NCI-H460 (cell line): ENCODE measurements at places on chromosomes 11 and 22.

GRCh38 chr11:113730887-113731726 lies 25.0 kb upstream of the TMPRSS5 start:
- DNase-seq = peak; percentile 38

- peak; percentile 66 for DNase-seq
These were observed 9.6 kb upstream of the MS4A10 start for GRCh38 chr11:60775420-60775961.

DNA sequence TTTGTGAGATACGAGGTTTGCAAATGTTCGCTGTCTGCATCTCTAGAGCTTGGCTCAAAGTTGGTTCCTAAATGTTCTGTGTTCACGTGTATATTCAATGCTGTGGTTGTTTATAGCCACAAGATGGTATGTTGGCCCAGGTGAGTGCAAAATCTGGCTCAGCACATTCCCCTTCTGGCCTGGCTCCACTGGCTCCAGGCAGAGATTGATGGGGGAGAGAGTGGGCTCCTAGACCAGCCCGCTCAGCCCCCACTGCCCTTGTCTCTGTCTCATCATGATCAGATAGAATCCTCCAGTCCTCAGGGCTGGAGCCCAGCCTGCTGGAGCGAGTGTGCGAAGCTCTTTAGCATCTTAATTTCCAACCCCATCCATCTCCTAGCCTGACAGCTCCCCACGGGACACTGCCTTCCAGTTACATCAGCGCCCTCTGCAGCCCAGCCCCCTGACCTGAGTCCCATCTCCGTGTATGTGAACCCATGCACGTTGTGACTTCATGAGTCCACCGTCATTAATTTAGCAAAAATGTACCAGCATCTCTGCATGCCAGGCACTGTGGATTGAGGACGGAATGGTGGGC lies 2.0 kb downstream of the P2RX3 start:
- no peak for DNase-seq

GRCh38 chr11:82494988-82495432 lies 238.7 kb downstream of the FAM181B start:
- DNase-seq = no peak

DNA sequence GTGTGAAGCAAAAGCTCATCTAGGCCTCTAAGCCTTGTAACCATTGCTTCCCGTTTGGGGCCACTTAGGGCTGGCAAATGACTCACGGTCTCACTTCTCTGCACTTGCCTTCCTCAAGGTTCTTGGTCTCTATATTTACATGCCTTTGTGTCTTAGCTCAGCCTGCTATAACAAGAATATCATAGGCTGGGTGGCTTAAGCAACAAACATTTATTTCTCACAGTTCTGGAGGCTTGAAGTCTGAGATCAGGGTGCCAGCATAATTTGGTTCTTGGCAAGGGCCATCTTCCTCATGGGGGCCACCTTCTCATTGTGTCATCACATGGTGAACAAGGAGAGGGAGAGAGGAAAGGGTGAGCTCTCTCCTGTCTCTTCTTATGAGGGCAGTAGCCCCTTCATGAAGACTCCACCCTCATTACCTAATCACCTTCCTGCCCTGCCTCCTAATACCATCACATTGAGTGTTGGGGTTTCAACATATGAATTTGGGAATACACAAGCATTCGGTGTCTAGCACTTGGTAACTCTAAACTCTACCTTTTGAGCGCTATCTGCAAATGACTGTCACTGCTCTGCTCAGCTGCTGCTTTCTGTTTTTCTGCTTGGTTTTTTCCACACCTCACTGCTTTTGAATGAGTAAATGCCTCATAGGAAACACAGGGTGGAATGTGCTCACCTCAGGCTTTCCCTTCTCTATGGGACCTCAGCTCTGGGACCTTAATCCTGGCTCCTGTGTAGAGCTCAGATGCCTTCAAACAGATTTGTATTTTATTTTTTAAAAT lies 16.2 kb upstream of the ME3 start:
- no peak for DNase-seq

- DNase-seq = no peak
These were observed 23.0 kb downstream of the ZNF202 start for GRCh38 chr11:123718469-123718868.

DNA sequence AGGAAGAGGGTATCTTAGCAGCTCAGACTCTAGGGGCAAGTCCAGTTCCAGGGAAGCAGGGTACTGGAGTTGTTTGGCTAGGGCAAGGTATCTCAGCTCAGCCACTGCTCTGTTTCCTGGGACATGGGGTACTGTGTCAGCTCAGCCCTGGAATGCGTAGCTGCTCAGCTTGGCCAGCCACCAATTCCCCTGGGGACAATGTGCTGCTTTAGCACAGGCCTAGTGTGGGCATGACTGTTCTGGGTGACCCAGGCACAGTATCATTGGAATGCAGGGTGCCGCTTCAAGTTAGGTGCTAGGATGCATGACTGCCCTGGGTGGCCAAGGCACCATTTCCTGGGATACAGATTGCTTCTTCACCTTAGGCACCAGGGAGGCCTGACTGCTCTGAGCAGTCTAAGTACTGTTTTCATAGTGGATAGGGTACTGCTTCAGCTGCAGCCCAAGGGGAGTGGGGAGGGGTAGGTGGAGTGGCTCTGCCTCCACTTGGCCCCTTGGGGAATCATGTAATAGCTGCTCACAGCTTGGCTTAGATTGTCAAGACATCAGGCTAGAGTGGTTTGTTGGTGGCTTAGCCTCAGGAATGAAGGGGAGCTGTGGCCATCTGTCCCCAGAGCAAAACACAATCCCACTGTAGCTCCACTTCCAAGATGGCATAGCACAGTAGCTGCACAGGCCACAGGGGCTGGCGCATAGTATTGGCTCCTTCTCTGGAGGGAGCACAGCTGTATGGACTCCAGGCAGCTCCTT lies 36.0 kb downstream of the MADD start:
- DNase-seq = no peak

- no peak for DNase-seq
These were observed 5.9 kb downstream of the HBG1 start for GRCh38 chr11:5243816-5244180.

DNA sequence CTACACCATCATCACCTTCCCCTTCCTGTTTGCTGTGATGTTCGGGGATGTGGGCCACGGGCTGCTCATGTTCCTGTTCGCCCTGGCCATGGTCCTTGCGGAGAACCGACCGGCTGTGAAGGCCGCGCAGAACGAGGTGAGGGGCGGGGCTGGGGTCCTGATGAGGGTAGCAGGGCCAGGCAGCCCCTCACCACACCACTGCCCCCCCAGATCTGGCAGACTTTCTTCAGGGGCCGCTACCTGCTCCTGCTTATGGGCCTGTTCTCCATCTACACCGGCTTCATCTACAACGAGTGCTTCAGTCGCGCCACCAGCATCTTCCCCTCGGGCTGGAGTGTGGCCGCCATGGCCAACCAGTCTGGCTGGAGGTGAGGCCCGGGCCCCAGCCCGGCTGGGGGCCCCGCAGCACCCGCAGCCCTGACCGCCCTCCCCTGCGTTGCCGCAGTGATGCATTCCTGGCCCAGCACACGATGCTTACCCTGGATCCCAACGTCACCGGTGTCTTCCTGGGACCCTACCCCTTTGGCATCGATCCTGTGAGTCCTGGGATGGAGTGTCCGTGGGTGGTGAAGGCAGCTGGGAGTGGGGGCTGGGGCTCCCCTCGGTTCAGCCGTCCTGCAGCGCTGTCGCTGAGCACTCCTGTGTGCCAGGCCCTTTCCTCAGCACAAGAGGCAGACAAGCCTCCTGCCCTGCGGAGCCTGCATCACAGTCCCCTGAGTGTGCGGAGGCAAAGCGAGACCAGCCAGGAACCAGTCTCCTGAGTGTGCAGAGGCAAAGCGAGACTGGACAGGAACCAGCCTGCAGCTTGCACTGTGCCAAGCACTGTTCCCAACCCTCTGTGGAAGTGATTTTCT lies 8.8 kb downstream of the TCIRG1 start:
- DNase-seq = no peak

- DNase-seq = no peak
These were observed 9.4 kb upstream of the CASP12 start for GRCh38 chr11:104907521-104908185.
